Ascending aorta (tissue), 2 donors: ENCODE measurements at places on chromosomes 16 and 17. TPM values are rescaled to one million over a fixed set of nuclear protein-coding genes. Genes with fewer than 3 reads are reported as not detected.
A peak's percentile ranks its signal among the peaks of the same experiment; 100 is the strongest.

DNA sequence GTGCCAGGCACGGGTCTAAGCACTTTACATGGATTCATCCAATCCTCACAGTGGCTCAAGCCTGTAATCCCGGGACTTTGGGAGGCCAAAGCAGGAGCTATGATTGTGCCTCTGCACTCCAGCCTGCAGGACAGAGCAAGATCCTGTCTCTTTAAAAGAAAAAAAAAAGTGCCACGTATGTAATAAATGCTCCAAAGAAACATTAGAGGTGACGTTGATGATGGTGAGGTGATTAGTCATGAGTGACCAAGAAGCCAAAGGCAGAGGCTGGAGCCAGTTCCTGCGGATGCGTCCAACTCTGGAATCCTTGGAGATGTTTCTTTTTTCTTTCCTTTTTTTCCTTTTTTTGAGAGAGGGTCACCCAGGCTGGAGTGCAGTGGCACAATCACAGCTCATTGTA is 59.4 kb upstream of the SIAH1 start:
- no peaks in the 10 kb centered on the region for H3K27me3 ChIP-seq
- DNase-seq, result no peak
- no peaks in the 10 kb centered on the region for H3K36me3 ChIP-seq
- peak overlapping the region; percentile 63 for H3K27ac ChIP-seq

GRCh38 chr16:49019081-49019633 is 262.5 kb downstream of the CBLN1 start:
- DNase-seq, result no peak
- H3K27me3 ChIP-seq, result no peaks in the 10 kb centered on the region
- H3K36me3 ChIP-seq, result no peaks in the 10 kb centered on the region
- H3K4me1 ChIP-seq, result no peaks in the 10 kb centered on the region
- H3K27ac ChIP-seq, result no peak overlapping the region

- no peak overlapping the region for H3K27ac ChIP-seq
- H3K36me3 ChIP-seq, result peaks cover 42% of the 10 kb centered on the region
- H3K4me1 ChIP-seq, result peaks cover 9% of the 10 kb centered on the region
- H3K27me3 ChIP-seq, result no peaks in the 10 kb centered on the region
These were observed 14.9 kb upstream of the NFATC3 start for GRCh38 chr16:68070249-68070730.

DNA sequence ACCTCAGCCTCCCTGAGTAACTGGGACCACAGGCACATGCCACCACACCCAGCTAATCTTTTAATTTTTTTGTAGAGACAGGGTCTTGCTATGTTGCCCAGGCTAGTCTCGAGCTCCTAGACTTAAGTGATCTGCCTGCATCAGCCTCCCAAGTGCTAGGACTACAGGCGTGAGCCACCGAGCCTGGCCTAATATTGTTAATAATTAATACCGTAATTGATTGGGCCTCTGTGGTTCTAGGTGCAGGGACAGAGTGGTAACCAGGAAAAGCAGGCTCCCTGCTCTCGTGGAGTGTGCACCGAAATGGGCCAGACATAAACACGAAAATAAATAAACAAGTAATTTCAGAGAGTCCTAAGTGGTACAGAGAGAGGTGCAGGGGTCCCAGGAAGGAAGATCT is 241.0 kb downstream of the GSG1L start:
- H3K27ac ChIP-seq, result no peak overlapping the region
- H3K4me3 ChIP-seq, result no peak overlapping the region
- DNase-seq, result no peak
- peaks cover 3% of the 10 kb centered on the region for H3K36me3 ChIP-seq

CYB561 gene
- 23.0 TPM for total RNA-seq

- no peak overlapping the region for H3K4me3 ChIP-seq
- no peaks in the 10 kb centered on the region for H3K36me3 ChIP-seq
- H3K27me3 ChIP-seq, result no peaks in the 10 kb centered on the region
- H3K27ac ChIP-seq, result no peak overlapping the region
These were observed 123.9 kb downstream of the RPTOR start for GRCh38 chr17:80668375-80669148.

DNA sequence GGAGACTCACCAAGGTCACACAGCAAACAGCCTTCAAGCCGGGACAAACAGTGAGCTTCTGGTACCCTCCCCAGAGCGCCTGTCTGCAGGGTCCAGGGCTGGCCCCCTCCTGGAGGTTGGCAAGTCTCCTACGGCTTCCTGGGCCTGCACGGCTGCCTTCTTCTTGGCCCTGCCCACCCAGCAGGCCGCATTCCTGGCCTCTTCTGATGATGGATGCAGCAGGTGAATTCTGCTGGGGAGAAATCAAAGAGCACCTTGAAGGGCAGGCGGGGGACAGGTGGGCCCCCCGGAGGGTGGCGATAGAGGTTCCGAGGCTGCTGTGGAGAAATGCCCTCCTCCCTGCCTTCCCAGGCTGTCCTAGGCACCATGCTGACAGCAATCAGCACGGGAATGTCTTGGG is 3.8 kb upstream of the NOS2 start:
- DNase-seq, result no peak
- no peaks in the 10 kb centered on the region for H3K27me3 ChIP-seq
- no peak overlapping the region for H3K4me3 ChIP-seq
- no peak overlapping the region for H3K27ac ChIP-seq
- no peaks in the 10 kb centered on the region for H3K4me1 ChIP-seq
- no peaks in the 10 kb centered on the region for H3K36me3 ChIP-seq

KCTD5 gene
- total RNA-seq, result 10.5 TPM
